ENCODE measurements at places on chromosomes 13 and 19.

- DNase-seq = no peak
These were observed 2743.3 kb upstream of the PCDH20 start for GRCh38 chr13:64158908-64159307.

- DNase-seq = peak; percentile 15
These were observed 16.1 kb upstream of the TPP2 start for GRCh38 chr13:102580552-102581169.

DNA sequence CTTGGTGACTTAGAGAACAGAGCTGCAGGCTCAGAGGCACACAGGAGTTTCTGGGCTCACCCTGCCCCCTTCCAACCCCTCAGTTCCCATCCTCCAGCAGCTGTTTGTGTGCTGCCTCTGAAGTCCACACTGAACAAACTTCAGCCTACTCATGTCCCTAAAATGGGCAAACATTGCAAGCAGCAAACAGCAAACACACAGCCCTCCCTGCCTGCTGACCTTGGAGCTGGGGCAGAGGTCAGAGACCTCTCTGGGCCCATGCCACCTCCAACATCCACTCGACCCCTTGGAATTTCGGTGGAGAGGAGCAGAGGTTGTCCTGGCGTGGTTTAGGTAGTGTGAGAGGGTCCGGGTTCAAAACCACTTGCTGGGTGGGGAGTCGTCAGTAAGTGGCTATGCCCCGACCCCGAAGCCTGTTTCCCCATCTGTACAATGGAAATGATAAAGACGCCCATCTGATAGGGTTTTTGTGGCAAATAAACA lies 9.9 kb downstream of the APOC1 start:
- DNase-seq = no peak

DNA sequence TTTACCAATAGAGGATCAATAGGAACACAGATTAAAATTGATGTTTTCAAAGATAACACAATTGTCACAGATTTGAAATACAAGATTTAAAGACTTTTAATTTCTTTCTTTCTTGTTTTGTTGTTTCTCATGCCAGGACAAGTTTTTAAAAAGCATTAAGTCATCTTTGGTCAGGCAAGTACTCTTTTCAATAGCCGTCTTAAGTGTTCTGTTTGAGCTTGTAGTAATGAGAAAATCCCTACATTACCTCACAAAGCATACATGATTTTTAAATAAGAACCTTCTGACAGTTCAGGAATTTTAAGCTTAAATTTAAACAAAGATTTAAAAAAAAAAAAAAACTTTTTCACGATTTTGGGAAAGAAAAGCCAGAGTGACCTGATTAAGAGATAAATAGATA lies 216.3 kb upstream of the PRR20A start:
- no peak for DNase-seq

- no peak for DNase-seq
These were observed 47.9 kb upstream of the TMTC4 start for GRCh38 chr13:100722517-100722916.

DNA sequence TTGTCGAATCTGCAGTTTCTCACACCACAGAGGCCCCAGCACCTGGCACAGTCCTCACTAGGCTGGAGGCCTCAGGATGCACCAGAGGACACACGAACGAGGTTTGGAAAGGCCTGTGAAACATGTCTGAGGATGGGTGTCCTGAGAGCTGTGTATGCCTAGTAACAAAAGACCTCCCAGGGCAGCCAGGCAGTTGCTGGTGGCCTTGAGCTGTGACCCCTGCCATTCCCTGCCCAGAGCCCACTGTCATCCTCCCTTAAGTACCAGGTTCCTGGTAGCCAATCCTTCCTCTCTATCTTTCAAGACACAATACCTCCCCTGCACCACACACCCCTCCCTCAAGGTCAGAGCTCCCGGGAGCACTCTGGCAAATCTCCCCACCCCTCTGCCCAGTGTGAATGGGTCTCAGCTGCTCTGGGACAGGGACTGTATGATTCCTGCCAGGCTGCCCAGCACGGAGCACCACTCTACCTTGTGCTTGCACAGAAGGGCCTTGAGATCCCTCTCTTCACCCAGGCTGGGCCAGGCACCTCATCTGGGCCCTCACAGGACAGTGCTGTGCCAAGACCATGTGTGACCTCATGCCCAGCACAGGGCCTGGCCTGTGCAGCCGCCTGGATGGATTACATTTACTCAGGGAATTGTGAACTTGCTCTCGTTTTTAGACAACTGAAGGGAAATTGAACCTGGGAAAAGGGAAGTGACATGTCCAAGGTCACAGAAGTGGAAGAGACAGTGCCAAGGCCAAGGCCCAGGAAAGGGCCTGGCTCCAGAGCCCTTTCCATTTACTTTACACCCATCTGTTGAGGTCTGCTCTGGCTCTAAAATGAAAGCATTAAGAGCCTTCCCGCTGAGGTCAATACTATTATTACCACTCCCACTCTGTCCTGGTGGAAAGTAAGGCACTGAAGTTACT lies 2.2 kb downstream of the ZNF787 start:
- no peak for DNase-seq

DNA sequence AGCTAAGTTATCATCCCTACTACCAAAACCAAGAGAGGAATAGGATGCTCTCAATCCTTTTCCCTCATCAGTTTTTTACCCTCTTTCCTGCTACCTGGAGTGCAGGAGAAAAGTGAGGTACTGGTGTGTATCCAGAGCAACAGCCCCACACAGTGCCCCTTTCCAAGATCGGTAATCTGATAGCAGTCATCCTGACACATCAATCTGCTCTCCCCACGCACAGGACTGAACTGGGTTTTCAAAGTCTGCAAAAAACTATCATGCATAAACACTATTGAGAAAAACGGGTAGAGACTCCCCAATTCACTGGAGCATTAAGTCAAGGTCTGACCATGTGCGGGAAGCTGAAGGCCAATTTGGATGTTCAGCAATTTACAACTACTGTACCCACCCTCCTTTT lies 284.8 kb downstream of the RBM26 start:
- DNase-seq = no peak
